ENCODE measurements at places on chromosomes 5 and 9.

GRCh38 chr5:80592105-80592504, 22.0 kb upstream of the ANKRD34B start:
- DNase-seq = no peak

- no peak for DNase-seq
These were observed 29.3 kb upstream of the NDFIP1 start for GRCh38 chr5:142079306-142079721.

GRCh38 chr9:137372693-137373610, 50.0 kb downstream of the EXD3 start:
- DNase-seq = no peak

GRCh38 chr5:73906277-73906676, 280.3 kb downstream of the ARHGEF28 start:
- DNase-seq = no peak

DNA sequence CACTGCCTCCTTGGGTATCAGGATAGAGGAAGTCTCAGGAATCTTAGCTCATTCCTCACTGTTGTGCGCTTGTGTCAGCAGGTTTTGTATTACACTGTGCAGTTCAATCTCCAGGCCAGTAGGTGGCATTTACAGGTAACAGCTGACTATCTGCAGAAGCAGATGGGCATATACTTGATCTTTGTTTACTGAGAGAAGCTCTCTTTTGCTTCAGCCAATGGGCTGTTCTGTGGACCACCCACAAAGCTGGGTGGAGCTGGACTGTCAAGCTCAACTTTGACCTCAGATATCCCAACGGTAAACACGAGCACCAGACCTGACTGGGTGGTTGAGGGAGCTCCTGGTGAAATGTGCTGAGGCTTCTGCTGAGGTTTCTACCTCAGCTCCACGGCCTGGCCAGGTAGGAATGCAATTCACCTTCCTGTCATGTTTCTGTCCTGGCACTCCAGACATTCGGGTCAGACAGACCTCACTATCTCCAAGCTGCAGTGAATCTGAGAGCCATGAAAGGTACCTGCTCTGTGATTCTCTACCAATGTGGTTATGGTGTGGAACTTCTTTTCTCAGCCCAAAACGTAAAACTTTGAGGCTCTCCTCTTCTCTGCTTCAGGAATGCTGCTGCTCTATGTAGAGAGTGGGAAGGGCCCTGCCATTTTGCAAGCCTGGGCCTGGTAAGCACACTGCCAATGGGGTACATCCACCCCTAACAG, 167.9 kb upstream of the ACTBL2 start:
- no peak for DNase-seq

- no peak for DNase-seq
These were observed 388.0 kb upstream of the PIK3R1 start for GRCh38 chr5:67827541-67827940.

DNA sequence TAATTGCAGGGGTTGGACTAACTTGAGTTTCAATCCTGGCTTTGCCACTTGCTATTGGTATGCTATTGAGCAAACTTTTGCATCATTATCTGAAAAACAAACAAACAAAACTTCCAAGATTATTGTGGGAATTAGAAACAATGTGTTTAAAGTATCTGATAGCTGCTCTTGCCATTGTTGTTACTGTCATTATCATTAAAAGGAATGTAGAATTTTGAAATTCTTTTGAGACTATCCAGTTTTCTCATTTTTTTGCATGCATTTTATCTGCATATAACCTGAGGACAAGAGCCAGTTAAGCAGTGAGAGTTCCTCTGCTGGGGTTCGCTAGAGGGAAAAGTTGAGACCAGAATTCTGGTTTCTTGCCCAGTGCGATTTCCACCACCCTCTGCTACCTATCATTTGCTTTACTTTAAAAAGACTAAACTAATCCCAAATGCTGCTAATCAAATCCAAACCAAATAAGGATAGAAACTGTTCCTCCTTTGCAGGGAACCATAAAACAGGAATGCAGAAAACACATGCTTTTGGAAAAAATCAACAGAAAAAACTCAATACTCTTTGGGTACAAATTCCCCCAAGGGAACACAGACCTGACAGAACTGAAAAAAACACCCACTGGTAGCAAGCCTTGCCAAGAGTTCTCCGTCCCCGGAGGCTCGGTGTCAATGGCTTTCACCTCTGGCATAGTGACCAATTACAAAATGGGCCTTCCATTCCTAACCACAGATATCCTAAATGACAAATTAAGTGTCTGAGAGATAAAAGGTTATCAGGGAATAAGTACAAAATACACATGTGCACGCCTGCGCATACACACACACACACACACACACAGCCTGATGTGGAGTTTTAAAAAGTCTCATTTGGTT, 373.7 kb downstream of the ARL15 start:
- DNase-seq = no peak

GRCh38 chr9:111190347-111190746, 139.7 kb downstream of the OR2K2 start:
- DNase-seq = no peak

GRCh38 chr5:173395933-173396308, 67.7 kb upstream of the STC2 start:
- DNase-seq = no peak
